ENCODE measurements at places on chromosomes 13 and 19.
A peak's percentile ranks its signal among the peaks of the same experiment; 100 is the strongest.

- H3K27ac ChIP-seq, result no peak overlapping the region
- H3K4me1 ChIP-seq, result peaks cover 26% of the 10 kb centered on the region
- no peak for DNase-seq
- no peaks in the 10 kb centered on the region for H3K36me3 ChIP-seq
- peak overlapping the region; percentile 83 for H3K4me3 ChIP-seq
- peaks cover 92% of the 10 kb centered on the region for H3K27me3 ChIP-seq
Measured at GRCh38 chr13:102401265-102401664, 583 bp downstream of the FGF14 start.

DNA sequence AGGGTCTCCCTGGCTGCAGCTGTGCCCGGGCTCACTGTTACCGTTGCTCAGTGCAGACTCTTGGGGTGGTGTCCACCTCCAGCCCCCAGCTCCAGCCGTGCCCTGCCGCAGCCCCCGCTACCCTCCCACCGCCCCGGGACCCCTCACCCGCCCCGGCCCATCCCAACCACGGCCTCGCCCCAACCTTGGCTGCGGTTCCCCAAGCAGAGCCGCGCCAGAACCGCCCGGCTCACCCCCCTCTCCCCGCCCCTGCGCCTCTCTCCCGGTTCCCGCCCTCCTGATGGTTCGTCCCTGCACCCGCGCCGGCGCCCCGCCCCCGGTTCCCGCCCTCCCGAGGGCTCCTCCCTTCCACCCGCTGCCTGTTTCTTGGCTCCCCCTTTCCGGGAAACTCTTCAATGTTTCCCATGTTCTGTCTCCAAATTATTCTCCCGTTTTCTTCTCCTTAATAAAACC is 40.3 kb downstream of the ANKRD10 start:
- H3K36me3 ChIP-seq, result no peaks in the 10 kb centered on the region
- H3K27ac ChIP-seq, result no peak overlapping the region
- peak; percentile 90 for DNase-seq
- peaks cover 4% of the 10 kb centered on the region for H3K27me3 ChIP-seq
- peaks cover 23% of the 10 kb centered on the region for H3K4me1 ChIP-seq

DNA sequence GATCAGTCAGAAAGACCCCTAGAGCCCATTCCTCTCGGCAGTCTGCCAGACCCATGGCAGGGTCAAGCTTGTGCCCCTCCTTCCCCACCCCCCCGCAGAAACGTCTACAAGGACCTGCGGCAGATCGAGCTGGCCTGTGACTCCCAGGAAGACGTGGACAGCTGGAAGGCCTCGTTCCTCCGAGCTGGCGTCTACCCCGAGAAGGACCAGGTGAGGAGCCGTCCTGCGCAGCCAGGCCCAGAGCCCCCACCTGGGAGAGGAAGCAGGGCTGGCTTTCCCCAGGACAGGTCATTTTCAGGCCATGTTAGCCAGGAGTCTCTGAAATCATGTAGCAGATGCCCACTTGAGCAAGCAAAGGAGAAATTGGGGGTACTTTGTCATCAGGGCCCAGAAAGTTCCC is 12.3 kb downstream of the TMED1 start:
- no peaks in the 10 kb centered on the region for H3K4me1 ChIP-seq
- peaks cover 57% of the 10 kb centered on the region for H3K36me3 ChIP-seq
- H3K27me3 ChIP-seq, result no peaks in the 10 kb centered on the region
- no peak overlapping the region for H3K4me3 ChIP-seq
- peak overlapping the region; percentile 59 for H3K27ac ChIP-seq
- no peak for DNase-seq

GRCh38 chr19:3556978-3557460 is 367 bp downstream of the MFSD12 start:
- peaks cover 28% of the 10 kb centered on the region for H3K4me1 ChIP-seq
- no peak overlapping the region for H3K27ac ChIP-seq
- DNase-seq, result peak; percentile 45

DNA sequence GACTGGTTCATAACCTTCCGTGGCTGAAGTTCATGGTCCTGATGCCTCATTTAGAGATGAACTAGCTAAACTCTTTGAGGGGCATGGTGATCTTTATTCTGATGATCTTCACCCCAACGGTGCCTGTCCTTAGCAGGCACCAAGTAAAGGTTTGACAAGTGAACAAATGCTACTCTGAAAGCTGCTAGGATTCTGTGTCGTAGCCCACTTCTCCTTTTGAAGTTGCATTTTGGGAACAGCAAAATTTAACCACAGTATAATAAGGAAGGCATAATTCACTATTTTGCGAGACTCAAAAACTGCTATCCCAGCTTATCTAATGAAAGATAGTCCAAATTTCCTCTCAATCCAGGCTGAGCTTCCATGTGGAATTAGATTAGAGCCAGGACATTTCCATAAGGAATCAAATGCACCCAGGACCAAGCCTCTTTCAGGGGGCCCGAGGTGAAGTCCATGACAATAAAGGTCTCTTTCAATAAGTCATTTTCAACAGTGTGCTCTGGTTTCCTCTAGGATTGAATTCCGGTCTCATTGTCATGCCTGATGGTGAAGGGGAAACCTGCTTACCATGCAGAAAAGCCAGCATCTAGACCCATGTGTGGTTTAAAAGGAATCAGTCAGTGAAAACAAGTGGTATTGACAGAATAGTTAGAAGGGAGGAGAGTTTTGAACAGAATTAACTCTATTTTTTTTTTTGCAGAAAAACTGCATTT is 23.1 kb downstream of the SIAH3 start:
- no peak overlapping the region for H3K4me3 ChIP-seq
- H3K27me3 ChIP-seq, result peaks cover 15% of the 10 kb centered on the region
- H3K36me3 ChIP-seq, result no peaks in the 10 kb centered on the region
- no peak for DNase-seq

DNA sequence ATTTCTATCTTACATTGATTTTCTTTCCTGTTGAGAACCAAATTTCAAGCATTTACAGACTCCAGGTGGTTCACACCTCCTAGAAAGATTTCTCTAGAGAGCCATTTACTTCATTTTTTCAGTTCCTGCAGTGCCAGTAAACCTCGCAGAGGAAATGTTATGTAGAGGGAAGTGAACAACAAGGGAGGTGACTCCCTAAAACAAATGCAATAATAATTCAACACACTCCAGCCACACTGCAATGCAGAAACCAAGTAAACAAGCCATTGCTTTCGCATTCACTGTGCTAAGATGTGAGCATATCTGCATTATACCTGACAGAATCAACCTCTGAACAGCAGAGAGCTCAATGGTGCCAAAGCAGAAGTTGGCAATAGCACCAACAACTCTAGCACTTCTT is 215.1 kb downstream of the RBM26 start:
- H3K4me3 ChIP-seq, result no peak overlapping the region
- DNase-seq, result no peak
- peaks cover 6% of the 10 kb centered on the region for H3K27me3 ChIP-seq

GRCh38 chr13:50629497-50629896 is 214.0 kb downstream of the DLEU7 start:
- H3K27me3 ChIP-seq, result no peaks in the 10 kb centered on the region
- peak overlapping the region; percentile 96 for H3K27ac ChIP-seq
- peaks cover 20% of the 10 kb centered on the region for H3K4me1 ChIP-seq

DNA sequence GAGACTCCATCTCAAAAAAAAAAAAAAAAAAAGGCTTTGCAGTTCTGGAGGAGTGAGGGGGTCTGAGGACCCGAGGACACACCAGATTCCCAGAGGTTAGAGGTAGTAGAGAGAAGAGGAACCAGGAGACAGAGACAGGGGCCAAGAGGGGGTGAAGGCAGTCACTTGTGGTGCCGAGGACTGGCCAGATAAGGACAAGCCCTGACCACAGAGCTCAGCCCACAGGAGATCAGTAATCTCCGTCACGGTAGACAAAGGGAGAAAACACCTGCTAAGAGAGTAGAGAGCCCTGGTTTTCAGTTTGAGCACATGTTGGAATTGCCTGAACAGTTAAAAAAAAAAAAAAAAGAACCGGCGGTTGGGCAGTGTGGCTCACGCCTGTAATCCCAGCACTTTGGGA is 1.7 kb upstream of the PRAM1 start:
- peak overlapping the region; percentile 61 for H3K4me3 ChIP-seq
- no peak overlapping the region for H3K27ac ChIP-seq
- peaks cover 5% of the 10 kb centered on the region for H3K36me3 ChIP-seq
- DNase-seq, result no peak

- DNase-seq, result no peak
- H3K4me1 ChIP-seq, result peaks cover 28% of the 10 kb centered on the region
- no peaks in the 10 kb centered on the region for H3K36me3 ChIP-seq
- peaks cover 2% of the 10 kb centered on the region for H3K27me3 ChIP-seq
- no peak overlapping the region for H3K27ac ChIP-seq
Measured at GRCh38 chr13:24039621-24040475, 120.7 kb upstream of the SPATA13 start.

DNA sequence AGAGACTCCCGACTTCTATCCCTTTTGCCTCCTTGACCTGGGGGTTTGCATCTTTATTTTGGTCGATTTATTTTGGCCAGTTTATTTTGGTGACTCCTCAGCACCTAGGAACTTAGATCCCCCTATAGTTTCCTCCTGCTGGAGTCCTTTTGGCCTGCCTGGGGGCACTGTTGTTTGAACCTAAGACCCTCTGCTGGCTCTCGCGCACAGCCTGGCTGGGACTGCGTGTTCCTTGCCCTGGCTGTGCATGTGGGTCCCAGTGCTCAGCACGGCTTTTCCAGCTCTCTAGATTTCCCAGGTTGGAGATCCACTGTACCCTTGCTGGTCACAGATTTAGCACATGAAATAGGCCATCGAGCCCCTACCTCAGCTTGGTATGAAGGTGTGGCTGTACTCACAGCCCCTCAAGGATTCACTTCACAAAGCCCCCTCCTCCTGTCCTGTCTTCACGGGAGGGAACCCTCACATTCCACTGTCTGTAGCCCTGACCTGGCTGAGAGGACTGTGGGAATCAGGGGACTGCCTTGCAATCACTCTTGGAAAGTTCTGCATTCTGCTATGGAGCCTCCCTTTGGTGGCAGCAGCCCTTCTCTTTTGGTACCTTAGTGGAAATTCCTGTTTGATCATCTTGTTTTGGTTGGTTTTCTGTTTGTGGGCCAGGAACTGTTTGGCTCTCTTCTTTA is 8.3 kb downstream of the UBAC2 start:
- H3K27me3 ChIP-seq, result no peaks in the 10 kb centered on the region
- H3K4me3 ChIP-seq, result no peak overlapping the region
- peaks cover 60% of the 10 kb centered on the region for H3K36me3 ChIP-seq
- no peak for DNase-seq
- H3K4me1 ChIP-seq, result peaks cover 44% of the 10 kb centered on the region

GRCh38 chr13:40190641-40191100 is 475.8 kb downstream of the FOXO1 start:
- H3K27ac ChIP-seq, result peak overlapping the region; percentile 73
- H3K4me1 ChIP-seq, result peaks cover 46% of the 10 kb centered on the region
- no peak for DNase-seq
- H3K27me3 ChIP-seq, result peaks cover 6% of the 10 kb centered on the region

- H3K4me1 ChIP-seq, result peaks cover 8% of the 10 kb centered on the region
- DNase-seq, result no peak
- H3K27ac ChIP-seq, result no peak overlapping the region
- H3K36me3 ChIP-seq, result peaks cover 59% of the 10 kb centered on the region
Measured at GRCh38 chr13:100347968-100348367, 240.6 kb downstream of the GGACT start.

DNA sequence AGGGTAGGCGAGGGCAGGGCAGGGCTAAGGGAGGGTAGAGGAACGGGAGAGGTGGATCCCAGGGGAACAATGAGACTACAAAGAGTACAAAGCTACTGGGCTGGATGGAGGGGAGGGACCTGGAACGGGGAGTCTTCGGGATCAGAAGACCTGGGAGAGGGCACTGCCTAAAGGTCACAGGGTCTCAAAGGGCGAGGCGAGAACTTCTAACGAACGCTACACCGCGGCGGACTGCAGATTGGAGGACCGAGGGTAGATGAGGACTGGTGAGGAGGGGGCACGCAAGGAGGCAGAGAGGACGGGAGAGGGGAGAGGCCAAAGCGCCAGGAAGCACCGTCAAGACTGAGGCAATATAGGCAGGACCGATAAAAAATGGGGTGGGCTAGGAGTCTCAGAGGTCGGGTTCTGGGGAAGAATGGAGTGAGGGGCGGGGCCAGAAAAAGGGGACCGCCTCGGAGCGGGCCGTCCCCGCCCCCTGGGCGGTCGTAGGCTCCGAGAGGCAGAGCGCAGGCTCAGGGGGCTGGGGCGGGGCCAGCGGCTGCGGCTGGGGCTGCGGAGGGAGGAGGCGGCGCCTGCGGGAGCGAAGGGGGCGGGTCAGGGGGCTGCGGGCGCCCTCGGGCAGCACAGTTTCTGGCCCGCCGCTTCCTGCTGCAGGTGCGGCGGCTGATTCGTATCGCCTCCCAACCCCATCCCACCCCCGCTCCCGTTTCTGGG is 1.3 kb upstream of the KCNC3 start:
- peak overlapping the region; percentile 99 for H3K27ac ChIP-seq
- peaks cover 65% of the 10 kb centered on the region for H3K4me1 ChIP-seq
- peaks cover 33% of the 10 kb centered on the region for H3K27me3 ChIP-seq
- peak; percentile 98 for DNase-seq
- peaks cover 11% of the 10 kb centered on the region for H3K36me3 ChIP-seq

DNA sequence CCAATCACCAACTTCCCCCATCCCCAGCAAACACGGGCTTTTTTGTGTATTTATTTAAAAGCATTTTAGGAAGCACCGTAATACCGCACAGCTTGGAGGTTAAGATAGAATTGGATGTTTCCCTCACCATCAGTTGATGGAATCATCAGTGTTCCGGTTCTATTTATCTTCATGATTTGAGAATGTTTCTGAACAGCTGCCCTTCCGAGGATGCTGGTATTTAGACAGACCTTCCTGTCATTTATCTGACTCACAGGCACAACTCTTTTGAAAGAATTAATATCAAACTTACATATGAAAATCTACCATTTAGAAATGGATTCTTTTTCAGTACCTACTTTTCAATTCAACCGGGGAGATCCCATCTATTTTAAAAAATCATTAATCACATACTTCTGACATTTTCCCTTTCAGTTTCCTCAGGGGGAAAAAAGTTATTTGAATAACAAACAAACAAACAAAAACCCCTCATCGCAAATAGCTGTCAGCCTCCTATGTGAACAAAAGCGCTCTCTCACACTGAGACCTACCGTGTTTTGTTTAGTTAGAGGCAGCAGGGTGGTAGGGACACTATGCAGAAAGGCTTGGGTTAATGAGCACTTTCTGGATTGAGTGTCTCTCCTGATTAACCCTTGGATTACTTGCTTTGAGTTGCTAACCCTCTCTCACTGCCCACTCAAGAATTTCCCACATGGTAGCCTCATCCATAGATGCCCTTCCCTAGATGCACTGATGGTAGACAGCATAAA is 189.3 kb downstream of the TM9SF2 start:
- no peaks in the 10 kb centered on the region for H3K36me3 ChIP-seq
- peak overlapping the region; percentile 73 for H3K4me3 ChIP-seq
- peaks cover 5% of the 10 kb centered on the region for H3K27me3 ChIP-seq
- no peak for DNase-seq

GRCh38 chr13:100434010-100434763 is 154.4 kb downstream of the GGACT start:
- H3K4me3 ChIP-seq, result no peak overlapping the region
- DNase-seq, result no peak
- no peak overlapping the region for H3K27ac ChIP-seq
- H3K36me3 ChIP-seq, result peaks cover 59% of the 10 kb centered on the region
- peaks cover 7% of the 10 kb centered on the region for H3K4me1 ChIP-seq
- no peaks in the 10 kb centered on the region for H3K27me3 ChIP-seq

GRCh38 chr19:48321372-48321621 is 4.1 kb upstream of the EMP3 start:
- peak overlapping the region; percentile 87 for H3K4me3 ChIP-seq
- peaks cover 80% of the 10 kb centered on the region for H3K4me1 ChIP-seq
- H3K36me3 ChIP-seq, result no peaks in the 10 kb centered on the region
- DNase-seq, result peak; percentile 99
